ENCODE measurements at places on chromosomes 7 and 10. TPM values are rescaled to one million over a fixed set of nuclear protein-coding genes. Genes with fewer than 3 reads are reported as not detected.

- DNase-seq = no peak
Observed at GRCh38 chr10:43091846-43092245, 15.0 kb downstream of the RET start.

DNA sequence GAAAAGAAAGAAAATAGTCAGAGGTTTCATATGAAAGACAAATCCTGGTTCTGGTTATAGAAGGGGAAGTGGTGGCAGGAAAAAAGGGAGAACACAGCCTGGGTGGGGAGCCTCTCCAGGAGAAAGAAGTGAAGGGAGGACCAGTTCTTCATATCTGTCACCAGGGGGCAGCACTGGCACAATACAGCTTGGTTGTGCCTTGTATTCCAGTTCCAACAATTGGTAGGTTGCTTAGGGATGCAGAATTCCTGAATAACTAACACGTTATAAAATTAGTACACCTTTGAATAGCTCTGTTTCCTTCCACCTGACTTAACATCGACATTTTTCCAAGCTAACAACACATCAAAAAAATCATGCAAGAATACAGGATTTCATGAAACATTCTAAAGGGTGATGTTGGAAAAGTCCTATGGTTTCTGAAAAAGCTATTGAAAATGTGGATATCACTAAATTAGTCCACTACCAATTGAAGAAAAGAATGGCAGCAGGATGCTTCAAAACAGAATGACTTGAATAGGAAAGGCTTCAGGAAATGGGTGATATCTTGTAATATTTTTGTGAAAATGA, 52.9 kb downstream of the CYP26A1 start:
- no peak for DNase-seq

DNA sequence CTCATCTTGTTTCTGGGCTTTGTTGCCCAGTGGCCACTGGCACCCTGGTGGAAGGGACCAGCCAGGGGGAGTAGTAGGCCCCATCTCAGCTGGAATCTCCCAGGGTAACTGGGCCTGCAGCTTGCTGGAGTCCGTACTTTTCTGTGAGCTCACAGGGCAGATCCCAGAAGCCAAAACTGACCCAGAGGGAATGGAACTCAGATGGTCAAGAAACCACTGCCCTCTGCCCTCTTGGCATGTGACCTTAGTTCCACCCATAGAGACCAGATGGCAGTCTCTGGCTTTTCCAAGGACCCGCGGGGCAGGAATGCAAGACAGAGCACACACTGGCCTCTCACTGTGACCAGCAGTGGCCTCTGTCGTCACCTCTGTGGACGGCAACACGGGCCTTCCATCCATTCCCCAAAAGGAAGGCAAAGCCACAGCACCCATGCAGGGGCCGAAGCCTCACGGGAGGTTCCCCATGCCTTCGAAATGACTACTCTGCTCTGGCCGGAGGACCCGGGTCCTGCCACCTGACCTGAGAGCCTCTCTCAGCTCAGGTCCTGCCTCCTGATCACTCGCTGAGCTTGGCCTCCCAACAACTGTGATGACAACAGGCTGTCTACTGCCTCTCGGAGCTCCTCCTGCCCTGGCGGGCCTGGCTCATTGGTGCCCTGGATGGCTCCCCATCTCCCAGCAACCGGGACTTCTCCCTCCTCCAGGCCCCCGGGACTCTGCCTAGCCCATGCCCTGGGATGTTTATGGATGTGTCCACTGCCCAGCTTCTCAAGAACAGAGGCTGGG, 29.9 kb downstream of the MYL10 start:
- DNase-seq = no peak

DNA sequence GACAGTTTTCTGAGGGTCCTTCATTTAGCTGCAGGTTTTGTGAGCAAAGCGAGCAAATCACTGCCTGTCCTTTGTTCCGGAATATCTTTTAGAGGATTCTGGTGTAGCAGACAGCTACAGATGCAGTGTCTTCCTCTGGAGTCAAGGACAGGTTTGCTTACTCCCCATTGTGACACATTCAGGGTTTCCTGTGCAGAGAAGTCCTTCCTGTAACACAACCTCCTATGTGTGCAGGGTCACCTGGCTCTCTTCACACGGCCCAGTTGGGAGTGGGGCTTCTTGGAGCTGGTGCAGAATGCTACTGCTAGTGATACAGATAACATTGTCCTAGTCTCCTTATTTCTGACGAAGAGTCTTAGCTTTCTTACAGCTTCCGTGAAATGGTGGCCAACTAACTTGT, 47.9 kb downstream of the RBM33 start:
- DNase-seq = no peak

The CCL24 gene
- total RNA-seq = not detected

The GIMAP4 gene
- total RNA-seq = 74.9 TPM

DNA sequence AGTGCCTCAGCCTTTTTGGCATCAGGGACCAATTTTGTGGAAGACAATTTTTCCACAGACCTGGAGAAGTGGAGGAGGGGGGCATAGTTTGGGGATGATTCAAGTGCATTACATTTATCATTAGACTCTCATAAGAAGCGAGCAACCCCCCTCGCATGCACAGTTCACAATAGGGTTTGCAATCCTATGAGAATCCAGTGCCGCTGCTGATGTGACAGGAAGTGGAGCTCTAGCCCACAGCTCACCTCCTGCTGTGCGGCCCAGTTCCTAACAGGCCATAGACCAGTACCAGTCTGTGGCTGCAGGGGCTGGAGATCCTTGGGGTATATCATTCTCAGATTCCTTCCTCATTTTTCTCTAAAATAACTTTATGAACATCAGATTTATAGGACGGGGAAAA, 50.8 kb downstream of the ATAD1 start:
- DNase-seq = no peak

DNA sequence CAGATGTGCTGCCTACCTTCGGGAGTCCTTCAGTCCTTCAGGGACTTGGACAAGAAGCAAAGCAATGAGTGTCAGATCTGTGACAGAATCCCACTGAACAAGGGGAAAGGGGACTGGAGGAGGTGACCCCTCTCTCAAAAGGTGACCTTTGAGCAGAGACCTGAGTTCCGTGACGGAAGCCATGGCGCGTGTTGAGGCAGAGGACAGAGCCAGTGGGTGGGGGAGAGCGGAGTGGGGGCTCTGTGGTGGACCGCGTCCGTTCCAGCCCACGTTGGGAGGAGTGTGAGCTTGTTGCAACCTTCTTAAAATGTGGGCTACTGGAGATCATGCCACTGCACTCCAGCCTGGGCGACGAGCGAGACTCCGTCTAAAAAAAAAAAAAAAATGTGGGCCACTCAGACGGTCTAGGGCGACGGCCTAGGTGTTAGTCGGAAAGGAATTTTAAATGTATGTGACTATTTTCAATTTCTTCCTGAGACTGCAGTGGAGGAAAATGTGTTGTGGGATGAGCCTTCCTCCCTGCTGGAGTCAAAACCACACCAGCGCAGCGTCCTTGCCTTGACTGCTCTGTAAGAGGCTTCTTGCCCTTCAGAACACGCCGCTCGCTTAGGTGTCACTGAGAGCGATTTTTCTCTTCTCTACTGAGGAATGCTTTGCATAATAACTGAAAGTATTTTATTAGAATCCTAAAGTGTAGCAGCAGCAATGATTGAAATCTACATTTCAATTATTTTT, 272.7 kb downstream of the CELF2 start:
- no peak for DNase-seq

The AGBL3 gene
- 6.5 TPM for total RNA-seq

DNA sequence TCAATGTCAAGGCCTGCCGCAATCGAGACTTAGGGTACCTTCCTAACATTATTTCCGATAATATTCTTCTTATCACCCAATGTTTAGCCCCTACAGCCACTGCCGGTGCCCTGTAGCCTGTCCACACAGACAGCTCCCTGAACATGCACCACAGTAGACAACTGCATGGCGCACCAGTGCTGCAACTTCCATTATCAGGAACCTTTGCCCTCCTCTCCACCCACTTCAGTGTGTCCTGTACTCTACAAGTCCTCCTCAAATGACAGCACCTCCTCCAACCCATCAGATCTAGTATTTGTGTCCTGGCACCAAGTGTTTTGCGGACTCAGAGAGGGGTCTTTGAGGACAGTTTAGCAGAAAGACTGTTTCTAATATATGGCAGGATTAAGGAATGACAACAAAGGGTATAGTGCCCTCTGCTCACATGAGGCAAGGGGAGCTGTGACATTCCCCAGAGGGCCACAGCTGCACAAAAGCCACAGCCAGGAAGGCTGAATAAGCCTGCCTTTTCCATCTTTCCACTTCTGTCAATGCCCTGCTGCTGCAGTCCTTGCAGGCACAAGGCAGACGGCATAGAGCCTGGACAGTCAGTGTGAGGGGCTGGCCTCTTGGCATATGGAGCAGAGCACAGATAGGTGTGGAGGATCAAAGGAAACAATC, 335.4 kb downstream of the PARD3 start:
- no peak for DNase-seq

DNA sequence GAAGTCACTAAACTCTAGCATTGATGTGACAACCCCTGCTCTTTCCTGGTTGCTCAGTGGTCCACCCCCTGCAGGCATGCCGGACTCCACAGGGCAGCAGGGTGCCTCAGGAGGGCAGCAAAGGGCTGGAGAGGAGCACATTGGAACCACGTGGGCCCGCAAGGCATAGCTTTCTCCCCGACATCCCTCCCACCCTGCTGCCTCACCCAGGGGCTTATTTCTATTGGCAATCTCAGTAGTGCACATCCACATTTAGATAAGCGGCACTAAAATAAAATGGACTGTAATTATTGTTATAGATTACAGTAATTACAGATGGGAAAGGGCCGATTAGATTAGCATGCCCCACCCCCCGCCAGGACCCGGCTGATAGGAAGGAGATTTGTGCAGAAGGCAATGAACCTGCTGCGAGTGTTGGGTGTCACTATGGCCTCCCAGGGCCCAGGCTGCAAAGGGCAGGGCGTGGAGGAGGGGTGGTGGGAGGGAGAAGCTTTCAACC, 580.1 kb downstream of the GRID1 start:
- DNase-seq = no peak

DNA sequence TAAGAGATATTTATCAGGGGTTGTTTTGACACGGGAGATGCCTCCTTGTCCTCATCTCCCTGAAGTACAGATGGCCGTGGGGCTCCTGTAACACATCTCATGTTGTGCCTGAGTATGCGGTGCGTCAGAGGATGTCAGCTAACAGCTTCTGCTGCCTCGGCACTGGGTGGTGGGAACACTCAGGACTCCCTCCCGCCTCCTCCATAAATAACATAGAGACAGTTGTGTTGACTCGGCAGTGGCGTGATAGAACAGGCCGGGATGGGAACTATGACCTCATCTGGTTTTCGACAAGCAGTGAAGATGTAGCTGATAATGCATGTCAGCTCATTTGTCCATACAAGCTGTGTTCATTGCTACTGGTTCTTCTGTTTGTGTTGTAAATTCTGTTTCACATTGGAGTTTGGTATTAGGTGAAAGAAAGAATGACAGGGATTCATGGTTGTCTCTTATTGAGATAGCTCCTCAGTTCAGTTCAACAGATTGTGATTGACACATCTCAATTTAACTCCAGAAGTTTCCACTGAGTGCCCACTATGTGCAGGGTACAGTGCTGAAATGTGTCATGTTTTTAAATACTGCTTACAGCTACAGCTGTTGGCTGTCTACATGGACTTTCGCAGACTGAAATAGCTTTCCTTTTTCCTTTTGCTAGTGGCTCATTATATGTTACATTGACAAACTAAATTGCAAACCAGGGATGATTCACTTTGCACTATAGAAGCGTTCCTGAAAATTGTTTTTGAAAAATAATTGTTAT, 87.4 kb downstream of the CHN2 start:
- no peak for DNase-seq

DNA sequence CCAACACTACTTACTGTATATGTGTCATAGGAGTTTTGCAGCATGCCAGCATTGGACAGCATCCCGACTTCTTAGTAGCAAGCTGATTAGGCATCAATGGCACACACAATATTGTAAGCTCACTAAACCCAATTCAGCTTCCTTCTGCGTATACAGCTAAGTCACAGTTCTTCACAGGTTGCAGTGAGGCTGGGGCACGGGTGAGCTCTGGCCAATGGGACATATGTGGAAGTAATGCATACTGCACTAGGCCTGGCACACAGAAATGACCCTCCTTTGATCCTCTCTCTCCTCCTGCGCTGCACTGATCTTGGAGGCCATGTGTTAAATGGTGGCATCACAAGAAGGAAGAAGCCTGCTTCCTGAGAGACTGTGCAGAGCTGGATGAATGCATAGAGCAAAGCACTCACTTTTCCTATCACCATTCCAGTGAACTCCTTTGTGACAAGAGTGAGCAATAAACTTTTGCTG, 11.9 kb downstream of the RAB11FIP2 start:
- no peak for DNase-seq

The TMEM176B gene
- not detected for total RNA-seq

DNA sequence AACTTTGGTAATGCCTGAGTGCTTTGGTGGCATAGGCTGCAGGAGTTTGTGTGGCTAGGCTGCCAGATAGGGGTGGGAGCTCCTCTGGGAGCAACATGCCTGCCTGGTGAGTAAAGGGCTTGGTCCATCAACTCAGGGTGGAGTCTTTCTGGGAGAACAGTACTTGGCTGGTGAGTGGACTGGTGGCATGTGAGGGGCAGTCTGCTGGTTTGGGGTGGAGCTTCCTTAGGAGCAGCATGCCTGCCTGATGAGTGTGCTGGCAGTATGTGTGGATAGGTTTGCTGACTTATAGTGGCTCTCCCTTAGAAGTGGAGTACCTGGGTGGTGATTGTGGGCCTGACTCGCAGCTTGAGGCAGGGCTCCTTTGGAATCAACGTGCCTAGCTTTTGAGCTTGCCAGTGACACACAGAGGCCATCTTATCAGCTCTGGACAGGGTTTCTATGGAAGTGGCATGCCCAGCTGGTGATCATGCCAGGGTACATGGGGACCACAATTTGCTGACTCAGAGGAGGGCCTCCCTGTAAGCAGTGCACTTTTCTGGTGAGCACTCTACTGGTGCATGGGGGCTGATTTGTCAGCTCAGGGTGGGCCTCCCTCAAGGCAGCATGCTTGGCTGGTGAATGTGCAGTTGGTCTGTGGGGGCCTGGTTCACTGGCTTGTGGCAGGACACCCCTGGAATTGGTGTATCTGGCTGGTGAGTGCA, 35.0 kb upstream of the SRI start:
- no peak for DNase-seq

Data from naive thymus-derived CD4-positive, alpha-beta T cell (primary cell).